Activated CD8-positive, alpha-beta T cell treated with anti-CD3 and anti-CD28 coated beads for 36 hours (primary cell): ENCODE measurements at places on chromosomes 2 and 18. TPM values are rescaled to one million over a fixed set of nuclear protein-coding genes. Genes with fewer than 3 reads are reported as not detected.

DNA sequence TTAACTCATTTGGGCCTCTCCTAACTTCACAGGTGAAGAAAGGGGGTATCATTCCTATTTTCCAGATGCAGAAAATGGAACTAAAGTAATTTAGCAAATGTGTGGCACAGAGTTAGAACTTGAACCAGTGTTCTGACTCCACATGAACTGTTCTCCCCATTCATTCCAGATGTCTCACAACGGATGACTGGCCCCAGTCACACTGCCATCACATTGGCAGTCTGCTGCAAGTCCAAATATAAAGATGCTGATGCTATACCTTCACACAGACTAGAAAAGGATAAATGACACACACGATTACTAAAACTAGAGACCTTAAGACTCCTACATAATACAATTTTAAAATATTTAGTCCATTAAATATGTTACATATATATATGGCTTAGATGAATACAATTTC is 195.7 kb downstream of the NBAS start:
- DNase-seq: no peak
- H3K27ac ChIP-seq: no peak overlapping the region
- peaks cover 20% of the 10 kb centered on the region for H3K36me3 ChIP-seq

GRCh38 chr2:161090411-161090810 is 69.8 kb upstream of the TANK start:
- no peaks in the 10 kb centered on the region for H3K36me3 ChIP-seq
- H3K27me3 ChIP-seq: no peaks in the 10 kb centered on the region
- peak; percentile 47 for DNase-seq
- no peak overlapping the region for H3K4me3 ChIP-seq

GRCh38 chr2:46875226-46875899 is 40.2 kb downstream of the MCFD2 start:
- peaks cover 7% of the 10 kb centered on the region for H3K4me1 ChIP-seq
- no peak for DNase-seq
- peaks cover 5% of the 10 kb centered on the region for H3K27me3 ChIP-seq
- no peak overlapping the region for H3K4me3 ChIP-seq

- H3K36me3 ChIP-seq: no peaks in the 10 kb centered on the region
- H3K27me3 ChIP-seq: no peaks in the 10 kb centered on the region
- no peak overlapping the region for H3K27ac ChIP-seq
- H3K4me1 ChIP-seq: peaks cover 11% of the 10 kb centered on the region
Observed at GRCh38 chr2:85697096-85697495, 2.9 kb downstream of the GNLY start.

Gene DQX1
- total RNA-seq: 0.50 TPM

Gene LYG2
- not detected for total RNA-seq

Gene CREG2
- not detected for total RNA-seq

Gene ADGRF3
- total RNA-seq: 4.8 TPM
